ENCODE measurements at places on chromosomes 12 and 14.

GRCh38 chr12:24560831-24561271, 388.1 kb downstream of the BCAT1 start:
- peak; percentile 15 for DNase-seq

DNA sequence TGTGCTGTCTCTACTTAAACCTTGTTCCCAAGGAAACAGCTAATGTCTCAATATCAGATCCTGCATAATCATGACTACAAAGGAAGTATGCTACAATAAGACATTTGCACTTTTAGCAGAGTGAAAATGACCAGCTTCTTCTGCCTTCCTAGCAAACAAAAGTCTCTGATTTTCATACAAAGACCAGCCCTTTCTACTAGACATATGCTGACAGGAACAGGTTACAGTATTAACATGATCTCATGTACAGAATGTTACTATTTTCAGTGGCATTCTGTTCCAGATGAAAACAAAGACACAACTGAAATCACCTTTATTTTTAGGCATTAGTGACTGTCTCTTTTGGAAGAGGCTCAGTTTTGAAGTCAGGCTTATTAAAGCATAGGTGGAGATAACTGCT, 228.6 kb downstream of the MED13L start:
- DNase-seq = no peak

DNA sequence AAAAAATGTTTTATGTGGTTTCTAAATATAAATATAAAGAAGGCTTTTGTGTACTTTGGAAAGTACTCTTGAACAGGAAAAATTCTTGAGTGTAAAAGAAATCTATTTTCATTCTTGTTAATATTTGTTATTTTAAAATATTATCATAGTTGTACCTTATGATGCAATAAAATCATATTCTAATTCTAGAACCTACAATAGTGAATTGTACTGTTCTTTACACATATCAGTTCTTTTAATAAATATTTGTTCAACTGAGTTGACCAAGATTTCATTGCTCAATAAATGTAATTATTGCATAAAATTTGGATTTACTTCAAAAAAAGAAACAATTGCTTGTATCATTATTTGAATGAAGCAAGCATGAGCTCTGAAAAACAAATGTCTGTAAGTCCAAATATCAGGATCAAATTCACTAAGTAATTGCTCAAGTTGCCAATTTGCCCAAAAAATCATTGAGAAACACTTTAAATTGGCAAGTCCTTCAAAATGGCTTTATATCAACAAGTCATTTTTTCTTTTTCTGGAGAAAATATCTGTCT, 191.6 kb upstream of the SLC16A7 start:
- peak; percentile 42 for DNase-seq

DNA sequence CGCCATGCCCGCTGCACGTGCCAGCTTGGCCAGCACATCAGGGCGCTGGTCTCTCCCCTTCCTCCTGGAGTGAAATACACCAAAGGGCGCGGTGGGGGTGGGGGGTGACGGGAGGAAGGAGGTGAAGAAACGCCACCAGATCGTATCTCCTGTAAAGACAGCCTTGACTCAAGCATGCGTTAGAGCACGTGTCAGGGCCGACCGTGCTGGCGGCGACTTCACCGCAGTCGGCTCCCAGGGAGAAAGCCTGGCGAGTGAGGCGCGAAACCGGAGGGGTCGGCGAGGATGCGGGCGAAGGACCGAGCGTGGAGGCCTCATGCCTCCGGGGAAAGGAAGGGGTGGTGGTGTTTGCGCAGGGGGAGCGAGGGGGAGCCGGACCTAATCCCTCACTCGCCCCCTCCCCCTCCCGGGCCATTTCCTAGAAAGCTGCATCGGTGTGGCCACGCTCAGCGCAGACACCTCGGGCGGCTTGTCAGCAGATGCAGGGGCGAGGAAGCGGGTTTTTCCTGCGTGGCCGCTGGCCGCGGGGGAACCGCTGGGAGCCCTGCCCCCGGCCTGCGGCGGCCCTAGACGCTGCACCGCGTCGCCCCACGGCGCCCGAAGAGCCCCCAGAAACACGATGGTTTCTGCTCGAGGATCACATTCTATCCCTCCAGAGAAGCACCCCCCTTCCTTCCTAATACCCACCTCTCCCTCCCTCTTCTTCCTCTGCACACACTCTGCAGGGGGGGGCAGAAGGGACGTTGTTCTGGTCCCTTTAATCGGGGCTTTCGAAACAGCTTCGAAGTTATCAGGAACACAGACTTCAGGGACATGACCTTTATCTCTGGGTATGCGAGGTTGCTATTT, 914 bp upstream of the CCND2 start:
- DNase-seq = no peak

DNA sequence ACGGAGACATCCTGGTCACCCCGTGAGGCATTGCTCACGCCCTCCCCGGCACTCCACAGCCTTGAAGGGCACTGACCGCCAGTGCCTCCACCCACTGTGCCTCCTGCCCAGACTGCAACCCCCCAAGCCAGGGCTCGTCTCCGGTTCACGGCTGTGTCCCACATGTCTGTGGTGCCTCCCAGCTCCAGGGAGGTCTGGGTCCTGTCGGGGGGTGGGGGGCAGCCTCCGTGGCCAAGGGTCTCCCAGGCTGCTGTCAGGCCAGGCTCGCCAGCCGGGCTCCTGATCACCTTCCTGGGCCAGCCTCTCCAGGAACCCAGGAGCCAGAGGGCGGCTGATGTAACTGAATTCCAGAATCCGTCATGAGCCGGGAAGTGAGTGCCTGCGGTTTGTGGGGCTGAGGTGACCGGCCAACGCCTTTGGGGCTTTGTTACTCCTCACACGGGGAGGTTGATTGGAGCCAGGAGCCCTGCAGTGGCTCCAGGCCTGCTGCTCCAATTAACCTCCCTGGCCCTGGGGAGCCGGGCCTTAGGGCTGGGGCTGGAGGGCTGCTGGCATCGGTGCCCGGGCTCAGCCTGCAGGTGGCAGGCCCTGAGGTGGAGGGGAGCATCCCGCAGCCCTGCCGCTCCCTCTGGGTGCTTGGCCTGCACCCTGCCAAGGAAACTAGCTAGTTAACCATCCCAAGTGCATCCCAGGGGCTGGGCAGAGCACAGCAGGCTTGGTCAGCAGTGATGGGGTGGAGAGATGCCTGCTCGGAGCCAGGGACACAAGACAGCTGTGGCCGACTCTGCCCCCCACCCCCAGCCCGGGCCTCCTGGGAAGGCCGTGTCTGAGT, 36.4 kb upstream of the FBRSL1 start:
- no peak for DNase-seq

- peak; percentile 75 for DNase-seq
These were observed 312.4 kb downstream of the RPAP3 start for GRCh38 chr12:47393403-47393790.

DNA sequence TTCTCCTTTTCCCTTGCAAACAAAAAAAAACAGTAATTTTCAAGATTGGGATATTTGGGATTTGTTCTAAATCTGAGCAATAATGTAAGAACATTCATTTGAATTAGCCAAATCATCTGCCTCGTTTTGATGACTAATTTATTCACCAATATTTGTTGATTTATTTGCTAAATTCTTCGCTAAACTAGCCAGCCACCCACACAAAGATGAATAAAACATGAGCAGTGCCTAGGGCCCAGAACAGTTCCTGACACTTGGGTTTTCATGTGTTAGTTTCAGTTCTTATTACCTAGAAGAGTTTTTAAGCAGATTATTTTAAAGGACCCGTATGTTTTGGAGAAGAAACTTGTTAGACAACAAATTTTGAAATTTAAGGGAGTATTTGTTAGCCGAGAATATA, 1.4 kb downstream of the ETNK1 start:
- DNase-seq = peak; percentile 38

DNA sequence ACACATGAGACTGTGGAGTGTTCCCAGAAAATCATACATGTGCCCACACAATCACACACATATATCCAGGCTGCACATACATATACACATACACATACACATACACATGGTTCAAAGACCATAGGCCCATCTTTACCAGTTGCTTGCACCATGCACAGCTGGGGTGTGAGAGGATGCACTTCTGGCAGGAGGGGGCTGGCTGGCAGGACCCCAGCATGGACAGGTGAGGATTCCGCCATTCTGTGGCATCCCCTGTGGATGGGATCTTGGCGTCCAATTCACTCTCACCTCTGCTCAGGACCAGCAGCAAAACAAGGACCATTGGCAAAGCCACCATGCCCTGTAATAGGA, 7.0 kb downstream of the ITGB7 start:
- no peak for DNase-seq

- peak; percentile 56 for DNase-seq
These were observed 98.1 kb downstream of the KLRB1 start for GRCh38 chr12:9509464-9510161.

- DNase-seq = no peak
These were observed 1.6 kb downstream of the ABCB9 start for GRCh38 chr12:122964439-122965257.

- no peak for DNase-seq
These were observed 326.1 kb upstream of the RTL1 start for GRCh38 chr14:101229666-101230065.

- no peak for DNase-seq
These were observed 27.1 kb downstream of the SLC11A2 start for GRCh38 chr12:50999093-50999492.

- no peak for DNase-seq
These were observed 51.6 kb downstream of the ARID2 start for GRCh38 chr12:45781080-45781479.

GRCh38 chr12:131535779-131536178, 175.1 kb upstream of the SFSWAP start:
- DNase-seq = no peak

DNA sequence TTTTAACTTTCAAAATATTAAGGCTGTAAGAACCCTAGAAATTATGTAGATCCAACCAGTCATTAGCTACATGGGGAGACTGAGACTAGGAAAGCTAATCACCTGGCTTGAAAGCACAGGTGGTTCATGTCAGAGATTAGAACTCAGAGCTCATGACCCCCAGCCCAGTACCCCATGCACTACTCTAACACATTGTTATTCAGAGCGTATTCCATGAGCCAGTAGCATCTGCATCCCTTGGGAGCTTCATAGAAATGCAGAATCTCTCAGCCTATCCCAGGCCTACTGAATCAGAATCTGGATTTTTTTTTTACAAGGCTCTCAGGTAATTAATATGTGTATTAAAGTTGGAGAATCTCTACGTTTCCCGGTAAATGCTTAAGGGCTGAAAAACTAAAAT, 161.7 kb downstream of the BTG1 start:
- DNase-seq = no peak

DNA sequence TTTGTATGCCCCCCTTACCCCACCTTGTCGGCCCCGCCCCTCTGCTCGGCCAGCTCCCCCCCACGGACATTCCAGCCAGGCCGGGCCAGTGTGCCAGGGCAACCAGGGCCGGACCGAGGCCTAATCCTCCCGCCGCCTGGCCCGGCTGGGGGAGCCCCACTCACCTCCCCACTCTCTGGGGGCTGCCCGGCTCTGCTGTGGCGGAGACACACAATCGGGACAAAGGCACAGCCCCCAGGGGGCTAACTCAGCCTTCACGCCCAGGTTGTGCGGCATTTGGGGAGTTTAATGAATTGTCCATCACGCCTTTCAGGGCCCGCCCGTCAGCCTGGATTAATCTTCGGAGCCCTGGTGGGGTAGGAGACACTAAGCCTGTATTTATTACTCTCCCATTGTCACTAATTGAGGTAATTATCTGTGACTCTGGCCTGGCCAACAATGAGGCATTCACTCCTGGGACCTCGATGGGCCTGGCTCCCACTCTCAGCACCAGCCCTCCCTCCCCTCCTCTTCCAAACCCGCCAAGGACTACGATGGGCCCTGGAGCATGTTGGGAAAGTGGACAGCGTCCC, 8.7 kb downstream of the WNT1 start:
- no peak for DNase-seq

DNA sequence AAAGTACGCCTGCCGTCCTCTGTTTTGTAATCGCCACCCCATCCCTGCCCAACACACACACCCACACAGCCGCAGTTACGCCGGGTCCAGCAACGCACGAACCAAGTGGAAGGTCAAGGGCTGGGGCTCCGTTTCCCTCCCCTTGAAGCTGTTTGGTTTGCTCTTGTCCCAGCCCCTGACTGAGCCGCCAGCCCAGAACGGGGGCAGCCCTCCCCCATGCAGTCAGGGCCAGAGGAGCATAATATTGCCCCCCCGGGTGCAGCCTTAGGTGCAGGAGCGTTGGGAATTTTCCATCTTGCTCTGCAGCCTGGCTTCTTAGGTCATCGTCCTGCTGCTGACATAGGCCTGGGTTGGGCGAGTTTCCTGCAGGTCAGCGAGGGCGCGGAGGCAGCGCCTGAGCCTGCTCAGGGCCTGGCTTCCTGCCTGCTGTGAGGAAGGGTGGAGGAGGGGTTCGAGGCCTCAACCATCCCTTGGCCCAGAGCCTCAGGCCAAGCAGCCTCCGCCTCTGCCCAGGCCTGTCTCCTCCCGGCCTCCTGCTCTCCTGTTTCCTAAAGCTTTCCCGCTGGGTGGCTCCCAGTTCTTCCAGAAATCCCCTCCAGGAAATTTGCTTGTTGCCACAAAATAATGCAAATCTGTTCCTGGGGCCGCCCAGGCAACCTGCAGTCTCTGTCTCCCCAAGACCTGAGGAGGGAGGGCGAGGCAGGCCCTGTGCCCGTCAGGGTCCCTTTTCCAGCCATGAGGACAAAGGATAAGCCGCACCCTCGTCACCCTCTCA, 44.5 kb downstream of the PSMA6 start:
- peak; percentile 92 for DNase-seq

- DNase-seq = no peak
These were observed 338.8 kb downstream of the DPF3 start for GRCh38 chr14:72554994-72555608.

GRCh38 chr12:64616201-64616600, 5.9 kb downstream of the RASSF3 start:
- DNase-seq = peak; percentile 82

DNA sequence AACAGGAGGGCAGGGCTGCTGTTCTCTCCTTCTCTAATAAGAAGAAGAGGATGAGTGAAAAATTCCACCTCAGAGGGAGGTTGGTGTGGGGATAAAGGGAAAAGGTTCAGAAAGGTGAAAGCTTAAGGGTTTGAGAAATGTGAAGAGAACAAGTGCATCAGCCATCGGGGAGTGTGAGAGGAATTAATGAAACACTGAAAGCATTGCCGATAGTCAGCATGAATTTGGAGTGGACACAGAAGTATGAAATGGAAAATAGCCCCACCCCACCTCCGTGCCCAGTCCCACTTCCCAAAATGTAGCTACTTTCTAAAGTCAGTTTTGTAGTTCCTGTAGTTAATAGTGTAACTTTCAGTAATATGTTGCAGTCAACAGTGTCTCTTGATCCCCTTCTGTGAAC, 33.4 kb downstream of the DIP2B start:
- no peak for DNase-seq

GRCh38 chr12:9651265-9651729, 18.2 kb upstream of the CLEC2D start:
- DNase-seq = peak; percentile 44

- peak; percentile 16 for DNase-seq
These were observed 5.8 kb downstream of the HNRNPA1 start for GRCh38 chr12:54286042-54287030.

GRCh38 chr14:41285186-41285748, 321.4 kb upstream of the LRFN5 start:
- DNase-seq = peak; percentile 17

DNA sequence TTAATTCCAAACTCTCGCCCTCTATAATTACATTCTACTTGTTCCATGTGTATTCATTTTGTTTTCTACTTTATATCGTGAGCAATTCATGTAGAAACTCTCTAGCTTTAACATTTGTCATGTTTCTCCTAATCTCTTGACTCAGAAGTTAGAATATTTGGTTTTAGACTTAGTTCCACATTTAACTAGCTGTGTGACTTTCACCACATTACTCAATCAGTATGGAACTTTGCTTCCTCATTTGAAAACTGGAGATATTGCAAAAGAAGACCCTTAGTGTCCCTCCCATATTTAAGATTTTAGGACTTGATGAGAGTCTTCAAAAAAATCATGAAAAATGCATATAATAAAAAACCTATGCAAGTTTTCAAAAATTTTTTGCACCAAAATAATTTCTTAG, 447.5 kb downstream of the GXYLT1 start:
- DNase-seq = no peak

Measured in fibroblast of the aortic adventitia (primary cell).